ENCODE measurements at places on chromosomes 5 and 9.

DNA sequence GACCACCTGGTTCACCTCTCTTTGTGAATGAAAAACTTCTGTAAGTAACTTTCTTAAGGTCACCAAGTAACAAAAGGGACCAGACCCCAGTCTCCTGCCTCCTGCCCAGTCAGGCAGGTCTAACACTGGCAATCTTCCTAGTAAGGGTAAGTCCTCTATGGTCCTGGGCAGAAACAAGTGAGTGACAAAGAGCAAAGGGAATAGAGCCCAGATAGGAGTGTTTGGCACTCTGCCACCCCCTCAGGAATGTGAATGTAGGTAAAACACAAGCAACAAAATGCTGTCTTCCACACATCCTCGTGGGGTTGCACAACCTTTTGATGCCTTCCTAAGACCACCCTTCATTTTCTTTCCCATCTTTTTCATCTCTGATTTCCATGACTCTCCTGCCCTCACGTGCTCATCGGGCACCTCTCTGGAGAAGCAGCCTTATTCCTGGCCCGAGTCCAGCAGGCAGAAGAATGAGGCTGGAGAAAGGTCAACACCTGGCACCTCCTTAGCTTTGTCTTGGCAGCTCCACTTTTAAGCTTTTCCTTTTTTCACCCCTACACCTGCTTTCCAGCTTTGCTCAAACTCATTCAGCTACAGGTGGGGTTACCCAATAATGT lies 90.2 kb upstream of the LHFPL2 start:
- no peak for DNase-seq

DNA sequence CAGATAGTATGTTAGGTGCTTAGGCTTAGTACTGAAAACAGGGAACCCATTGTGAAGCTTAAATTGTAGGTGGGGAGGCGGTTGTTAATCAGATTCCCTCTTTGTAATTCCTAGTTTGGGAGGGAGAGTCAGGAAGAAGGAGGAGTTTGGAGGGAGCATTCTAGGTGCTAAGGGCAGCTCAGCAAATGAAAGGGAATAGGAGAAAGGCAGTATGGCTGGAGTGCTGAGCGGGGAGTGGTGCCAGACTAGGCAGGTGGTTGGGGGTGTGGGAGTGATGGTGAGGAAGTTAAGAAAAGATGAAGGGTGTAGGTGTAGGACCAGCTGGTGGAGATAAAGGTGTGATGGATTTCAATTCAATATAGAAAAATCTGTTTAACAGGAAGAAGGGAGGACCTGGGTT lies 11.1 kb upstream of the GARNL3 start:
- DNase-seq: no peak

GRCh38 chr5:122844910-122845228 lies 544 bp upstream of the SNX24 start:
- no peak for DNase-seq

DNA sequence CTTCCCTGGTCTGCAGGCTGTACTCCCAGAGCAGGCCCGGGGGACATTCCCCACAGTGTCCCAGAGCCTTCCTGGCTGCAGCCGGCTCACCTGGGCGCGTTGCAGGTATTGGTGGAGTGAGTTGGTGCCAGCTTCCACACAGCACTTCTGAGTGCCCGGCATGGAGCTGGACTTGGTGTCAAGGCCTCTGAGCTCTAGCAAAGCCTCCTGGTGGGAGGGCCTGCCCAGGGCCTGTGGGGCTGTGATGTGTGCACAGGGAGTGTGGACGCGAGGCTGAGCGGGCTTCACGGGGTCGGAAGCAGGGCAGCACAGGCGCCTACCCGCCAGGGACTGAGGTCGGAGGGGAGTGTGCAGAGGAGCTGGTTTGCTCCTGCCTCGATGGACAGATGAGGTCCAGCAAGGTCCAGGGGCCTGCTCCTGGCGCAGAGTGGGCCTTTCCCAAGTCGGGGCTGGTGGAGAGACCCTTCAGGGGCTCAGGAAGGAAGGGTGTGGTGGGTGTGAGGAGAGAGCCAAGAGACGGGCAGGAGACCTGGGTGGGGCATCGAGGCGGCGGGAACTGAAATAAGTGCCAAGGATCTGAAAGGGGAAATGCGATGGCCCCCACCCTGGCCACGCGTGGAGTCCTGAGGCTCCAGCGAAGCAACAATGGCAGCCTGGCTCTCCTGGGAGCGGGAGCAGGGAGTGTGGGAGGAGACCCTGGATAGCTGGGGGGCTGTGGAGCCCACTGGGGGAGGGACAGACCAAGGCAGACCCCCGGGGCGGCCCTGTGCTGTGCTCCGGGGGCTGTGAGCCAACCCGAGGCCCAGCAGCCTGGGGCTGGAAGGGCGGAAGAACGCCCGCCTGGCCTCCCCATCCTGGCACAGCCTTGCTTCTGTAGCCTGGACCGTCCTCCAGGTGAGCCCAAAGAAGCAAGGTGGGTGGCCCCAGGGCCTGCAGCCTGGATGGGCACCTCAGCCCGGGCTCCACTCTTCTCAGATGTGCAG lies 78.4 kb downstream of the RXRA start:
- DNase-seq: no peak

DNA sequence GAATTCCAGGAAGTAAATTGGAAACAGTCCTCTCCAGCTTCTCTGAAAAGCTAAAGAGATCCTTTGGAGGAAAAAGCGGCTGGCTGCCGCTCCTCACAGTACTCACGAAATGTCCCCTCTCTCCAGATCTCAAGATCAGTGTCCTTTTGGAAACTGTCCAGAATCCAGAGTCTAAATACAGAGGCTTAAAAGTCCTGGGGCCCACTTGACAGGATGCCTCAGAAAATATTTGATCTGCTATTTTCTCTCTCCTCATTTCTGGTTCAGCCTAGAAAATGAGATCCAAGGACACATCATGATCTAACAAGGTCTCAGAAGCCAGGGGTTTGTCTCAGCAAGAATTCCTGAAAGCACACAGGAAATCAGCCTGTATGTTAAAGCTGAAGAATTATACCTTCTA lies 7.2 kb downstream of the C1QTNF2 start:
- no peak for DNase-seq

- DNase-seq: no peak
These were observed 127.9 kb downstream of the PIK3R1 start for GRCh38 chr5:68343421-68343826.

GRCh38 chr5:124660229-124661093 lies 86.0 kb downstream of the ZNF608 start:
- no peak for DNase-seq

GRCh38 chr5:73282383-73282782 lies 109.4 kb downstream of the TMEM174 start:
- DNase-seq: no peak

DNA sequence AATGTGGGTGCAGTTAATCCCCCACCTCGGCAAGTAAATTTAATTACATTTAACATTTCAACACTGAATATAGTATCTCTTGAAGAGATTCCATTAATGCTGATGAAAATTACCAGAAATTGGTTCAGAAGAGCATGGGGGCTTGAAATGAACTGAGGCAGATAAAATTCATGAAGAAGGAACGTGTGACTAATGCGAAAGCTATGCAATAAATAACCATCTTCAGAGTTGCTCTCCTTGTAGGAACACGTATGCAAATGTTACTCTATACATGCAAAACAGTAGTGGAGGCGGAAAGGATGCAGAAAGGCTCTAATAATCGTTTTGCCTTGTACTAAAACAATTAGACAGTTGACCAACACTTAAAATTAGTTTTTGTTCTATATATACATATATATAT lies 320.2 kb downstream of the CTNND2 start:
- no peak for DNase-seq

DNA sequence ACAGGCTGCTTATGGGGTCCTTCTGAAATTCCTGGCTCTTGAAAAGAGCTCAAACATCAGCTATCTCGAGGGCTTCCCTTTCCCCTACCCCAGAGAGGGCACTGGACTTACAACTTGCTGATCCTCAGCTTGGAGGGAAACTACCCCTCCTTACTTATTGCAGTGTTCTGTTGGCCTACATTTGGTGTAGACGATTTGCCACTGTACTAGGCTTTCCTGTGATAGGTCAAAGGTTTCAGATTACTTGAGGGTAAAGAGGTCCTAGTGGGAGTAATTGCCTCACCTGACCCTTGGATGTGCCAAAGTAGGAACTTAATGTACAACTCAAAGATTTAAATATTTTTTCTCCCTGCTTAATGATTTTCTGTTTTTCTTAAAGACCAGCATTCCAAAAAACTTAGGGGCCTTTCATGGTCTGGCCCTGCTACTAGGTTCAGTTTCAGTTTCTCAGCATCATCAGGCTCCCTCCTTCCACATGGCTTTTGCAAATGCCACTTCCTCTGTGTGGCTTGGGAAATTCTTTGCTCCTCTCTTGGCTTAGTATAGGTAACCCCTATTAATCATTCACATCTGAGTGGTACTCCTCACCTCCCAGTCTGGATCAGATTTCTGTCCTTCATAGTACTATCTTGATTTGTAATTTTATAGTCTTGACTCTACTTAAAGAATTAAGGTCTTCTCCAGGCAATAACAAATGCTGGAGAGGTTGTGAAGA lies 32.4 kb downstream of the CYSTM1 start:
- no peak for DNase-seq

GRCh38 chr5:64665243-64665642 lies 25.1 kb upstream of the SHISAL2B start:
- no peak for DNase-seq
